ENCODE measurements at places on chromosomes 1 and 21.

DNA sequence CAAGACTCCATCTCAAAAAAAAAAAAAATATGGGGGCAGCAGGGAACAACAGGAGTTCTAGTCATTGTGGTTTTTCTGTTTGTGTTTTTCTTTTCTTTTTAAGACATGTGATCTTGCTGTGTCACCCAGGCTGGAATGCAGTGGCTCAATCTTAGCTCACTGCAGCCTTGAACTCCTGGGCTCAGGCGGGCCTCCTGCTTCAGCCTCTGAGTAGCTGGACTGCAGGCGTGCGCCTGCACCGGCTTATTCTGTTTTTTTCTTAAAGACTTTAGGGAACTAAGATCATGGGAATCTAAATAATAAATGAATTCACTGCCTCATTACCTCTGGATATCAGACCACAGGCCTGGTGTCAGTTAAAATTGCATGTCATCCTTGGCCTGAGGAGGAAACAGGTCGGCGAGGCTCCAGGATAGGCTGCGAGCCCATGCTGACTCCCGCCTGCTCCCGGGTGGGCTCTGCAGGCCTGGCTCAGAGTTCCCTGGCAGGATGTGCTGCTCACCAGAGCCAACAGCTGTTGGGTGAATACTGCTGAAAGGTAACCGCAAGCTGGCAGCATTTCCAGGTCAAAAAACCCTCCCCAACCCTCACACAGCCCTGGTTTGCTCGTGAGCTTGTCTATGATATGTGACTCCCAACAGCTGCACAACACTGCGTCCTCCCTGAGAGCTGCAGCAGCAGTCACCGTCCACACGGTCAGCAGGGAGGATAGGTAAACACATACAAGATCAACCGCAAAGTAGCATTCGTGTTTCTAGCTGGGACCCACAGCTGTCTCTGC lies 58.1 kb downstream of the SCCPDH start:
- DNase-seq: no peak

- DNase-seq: no peak
Observed at GRCh38 chr1:26861286-26861701, 1.7 kb upstream of the SFN start.

GRCh38 chr1:85243372-85243771 lies 16.1 kb downstream of the C1orf52 start:
- no peak for DNase-seq

DNA sequence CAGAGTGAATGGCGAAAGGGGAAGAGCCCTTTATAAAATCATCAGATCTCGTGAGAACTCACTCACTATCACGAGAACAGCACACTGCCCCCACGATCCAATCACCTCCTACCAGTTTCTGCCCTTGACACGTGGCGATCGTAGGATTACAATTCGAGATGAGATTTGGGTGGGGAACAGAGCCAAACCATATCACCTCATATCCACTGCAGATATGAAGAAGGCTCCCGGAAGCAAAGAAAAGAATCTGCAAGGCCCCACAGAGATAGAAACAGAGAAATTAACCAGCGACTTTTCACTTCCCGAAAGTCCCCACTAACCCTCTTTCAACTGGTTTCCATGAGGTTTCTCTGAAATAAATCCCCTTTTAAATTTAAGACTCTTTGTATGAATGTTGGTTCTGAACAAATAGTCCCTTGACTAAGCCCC lies 86.2 kb upstream of the IRF2BP2 start:
- DNase-seq: no peak
